ENCODE measurements at places on chromosomes 5 and 9. TPM values are rescaled to one million over a fixed set of nuclear protein-coding genes. Genes with fewer than 3 reads are reported as not detected.

ELOVL7 gene
- total RNA-seq: under 0.01 TPM

SLC6A19 gene
- total RNA-seq: not detected

GRIN1 gene
- total RNA-seq: under 0.01 TPM

CETN3 gene
- total RNA-seq: 11.6 TPM

WDR38 gene
- not detected for total RNA-seq

SPATA31E1 gene
- total RNA-seq: not detected

SPATA31C1 gene
- total RNA-seq: not detected

GABRA6 gene
- total RNA-seq: not detected

TGFBI gene
- 554 TPM for total RNA-seq

KLHL3 gene
- total RNA-seq: 3.4 TPM

OTULINL gene
- total RNA-seq: 0.08 TPM

CDH6 gene
- total RNA-seq: 11.9 TPM

SAXO1 gene
- 0.08 TPM for total RNA-seq

TNFSF8 gene
- not detected for total RNA-seq

ELP1 gene
- 26.2 TPM for total RNA-seq

CTXN3 gene
- not detected for total RNA-seq

GLDC gene
- 4.2 TPM for total RNA-seq

MLLT3 gene
- 39.4 TPM for total RNA-seq

TYRP1 gene
- 0.38 TPM for total RNA-seq

ADAMTS12 gene
- total RNA-seq: 18.6 TPM

PDE6A gene
- total RNA-seq: not detected

KIF4B gene
- not detected for total RNA-seq

QRFP gene
- not detected for total RNA-seq

All from smooth muscle cell of the coronary artery (primary cell).